Activated CD4-positive, alpha-beta T cell treated with anti-CD3 and anti-CD28 coated beads, Interleukin-2, amount 10 ng/mL, durations not matched to agents 7 days and 5 days (primary cell): ENCODE measurements at places on chromosomes 7 and 10.

DNA sequence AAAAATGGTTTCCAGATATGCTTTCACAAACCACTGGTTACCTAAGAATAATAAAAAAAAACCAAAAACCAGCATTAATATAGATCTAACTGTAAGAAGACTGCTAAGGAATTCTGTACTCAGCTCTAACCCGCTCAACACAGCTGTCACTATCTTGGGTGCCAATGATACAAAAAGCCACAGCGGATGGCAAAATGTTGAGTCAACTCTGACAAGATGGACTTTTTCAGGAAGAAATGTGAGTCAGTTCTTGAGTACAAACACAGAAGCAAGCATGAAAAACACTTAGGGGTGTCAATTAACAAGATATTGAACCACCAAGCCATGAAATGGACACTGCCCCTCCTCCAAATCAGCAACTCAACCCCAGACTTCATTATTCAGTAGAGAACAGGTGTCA lies 55.0 kb downstream of the CTTNBP2 start:
- no peak for DNase-seq

DNA sequence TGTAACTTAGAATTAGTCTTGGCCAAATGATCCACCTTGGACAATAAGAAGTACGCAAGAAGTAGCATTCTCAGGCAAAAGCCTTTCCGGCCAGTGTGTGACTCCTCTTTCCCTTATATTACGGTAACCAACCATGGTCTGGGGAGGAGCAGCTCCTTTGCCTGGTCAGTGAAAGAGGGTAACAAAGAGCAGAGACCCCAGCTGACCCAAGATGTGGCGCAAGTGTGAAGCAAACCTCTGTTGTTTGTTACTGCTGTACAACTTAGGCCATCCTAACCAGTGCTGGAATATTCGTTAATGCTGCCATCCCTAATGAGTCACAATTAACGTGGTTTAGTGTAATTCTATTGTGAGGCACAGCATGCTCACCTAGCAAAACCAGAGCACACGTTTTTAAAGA lies 44.0 kb downstream of the HIPK2 start:
- DNase-seq: no peak

- DNase-seq: no peak
These were observed 98.8 kb upstream of the PFKP start for GRCh38 chr10:2968401-2969058.

DNA sequence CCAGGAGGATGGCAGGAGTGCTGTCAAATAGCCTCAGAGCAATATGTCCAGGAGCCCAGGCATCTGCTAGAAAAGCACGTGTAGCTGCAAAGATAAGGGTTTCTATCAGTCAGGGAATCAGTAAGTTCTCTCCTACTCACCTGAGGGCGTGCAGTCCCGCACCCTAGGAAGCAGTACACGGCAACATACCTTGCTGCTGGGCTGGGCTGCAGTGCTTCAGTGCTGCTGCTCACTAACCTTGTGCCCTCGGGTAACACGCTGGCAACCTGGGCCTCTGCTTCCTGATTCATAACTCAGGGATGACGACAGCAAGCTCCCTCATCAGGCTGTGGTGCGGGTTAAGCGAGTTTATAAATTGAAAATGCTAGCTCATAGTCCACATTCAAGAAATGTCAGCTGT lies 29.5 kb upstream of the CCNY start:
- DNase-seq: no peak

DNA sequence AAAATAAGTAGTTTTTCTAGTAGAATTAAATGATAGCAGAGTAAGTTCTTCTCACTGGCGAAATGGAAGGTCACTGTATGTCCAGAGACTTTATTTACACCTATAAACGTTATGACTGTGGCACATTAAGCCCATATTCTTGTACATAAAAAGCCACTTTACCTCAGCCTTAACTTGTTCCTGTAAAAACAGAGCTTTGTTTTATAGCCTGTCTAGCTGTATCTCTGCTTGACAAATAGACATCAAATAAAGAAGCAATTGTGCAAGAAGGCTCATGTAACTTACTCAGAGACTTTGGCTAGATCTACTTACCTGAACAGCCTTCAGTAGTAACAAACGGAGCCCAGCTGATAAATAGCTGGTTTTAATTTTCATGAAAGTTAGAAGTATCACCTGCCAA lies 324.1 kb upstream of the BMPER start:
- DNase-seq: no peak
